MCF 10A (cell line): ENCODE measurements at places on chromosomes 3 and 15.
A peak's percentile ranks its signal among the peaks of the same experiment; 100 is the strongest.

DNA sequence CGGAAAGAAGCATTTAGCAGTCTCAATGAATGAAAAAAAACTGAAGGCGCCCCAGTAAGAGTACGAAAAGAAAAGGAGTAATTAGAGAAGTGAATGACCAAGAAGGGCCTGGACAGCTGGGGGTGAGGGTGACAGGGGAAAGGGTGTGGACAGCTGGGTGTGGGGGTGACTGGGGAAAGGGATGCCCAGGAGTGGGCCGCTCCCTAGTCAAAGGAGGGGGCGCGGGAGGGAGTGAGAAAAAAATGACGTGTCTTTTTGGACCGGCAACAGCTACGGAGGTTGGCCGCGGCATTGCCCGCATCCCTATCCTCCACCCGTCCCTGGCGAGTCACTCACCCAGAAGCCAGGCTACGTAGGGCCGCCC, 274 bp upstream of the ZCWPW2 start:
- peak overlapping the region; percentile 100 for H3K27ac ChIP-seq
- H3K27me3 ChIP-seq, result no peaks in the 10 kb centered on the region
- DNase-seq, result no peak

- H3K4me3 ChIP-seq, result no peak overlapping the region
- no peak for DNase-seq
- H3K36me3 ChIP-seq, result peaks cover 6% of the 10 kb centered on the region
- no peak overlapping the region for H3K27ac ChIP-seq
- no peaks in the 10 kb centered on the region for H3K4me1 ChIP-seq
Measured at GRCh38 chr3:138849222-138849940, 14.7 kb upstream of the PIK3CB start.

DNA sequence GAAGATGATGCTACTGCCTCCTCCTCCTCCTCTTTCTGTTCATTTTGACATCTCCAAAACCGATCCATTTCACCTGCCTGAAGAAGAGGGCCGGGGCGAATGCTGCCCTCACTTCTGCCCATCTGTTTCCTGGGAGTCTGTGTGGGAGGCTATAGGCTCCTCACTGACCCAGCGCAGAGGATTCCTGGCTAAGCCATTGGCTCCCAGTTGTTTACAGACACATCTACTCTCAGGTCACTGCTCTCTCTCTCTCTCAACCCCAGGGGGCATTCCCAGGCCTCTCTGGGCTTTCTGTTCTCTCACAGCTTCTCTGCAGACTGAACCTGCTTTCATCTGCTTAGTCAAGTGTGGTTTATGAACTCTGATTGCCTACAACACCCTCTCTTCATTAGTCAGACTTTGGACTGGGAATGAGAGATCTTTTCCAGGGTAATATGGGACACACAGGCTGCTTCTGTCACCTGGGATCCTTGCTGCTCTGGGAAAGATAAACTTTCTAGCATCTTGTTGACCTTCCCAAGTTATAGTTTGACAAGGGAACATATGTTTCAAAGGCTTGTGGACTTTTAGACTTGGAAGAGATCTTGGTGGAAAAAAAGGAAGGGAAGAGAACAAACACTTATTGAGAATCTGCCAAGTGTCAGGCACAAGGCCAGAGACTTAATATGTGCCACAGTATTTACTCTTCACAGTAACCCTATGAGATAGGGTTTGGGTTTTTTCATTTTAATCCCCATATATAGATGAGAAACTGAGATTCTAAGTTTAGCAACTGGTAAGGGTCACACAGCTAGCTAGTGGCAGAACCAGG, 30.2 kb upstream of the USP3 start:
- peaks cover 5% of the 10 kb centered on the region for H3K36me3 ChIP-seq
- H3K4me1 ChIP-seq, result peaks cover 21% of the 10 kb centered on the region
- DNase-seq, result peak; percentile 43
- H3K4me3 ChIP-seq, result no peak overlapping the region

- H3K4me3 ChIP-seq, result no peak overlapping the region
- H3K4me1 ChIP-seq, result no peaks in the 10 kb centered on the region
- DNase-seq, result no peak
- H3K27ac ChIP-seq, result no peak overlapping the region
- peaks cover 7% of the 10 kb centered on the region for H3K36me3 ChIP-seq
Measured at GRCh38 chr3:147431751-147432150, 22.6 kb downstream of the ZIC1 start.

GRCh38 chr3:133383175-133383574, 16.7 kb upstream of the BFSP2 start:
- H3K4me3 ChIP-seq, result no peak overlapping the region
- H3K36me3 ChIP-seq, result no peaks in the 10 kb centered on the region
- no peak overlapping the region for H3K27ac ChIP-seq
- peaks cover 17% of the 10 kb centered on the region for H3K4me1 ChIP-seq

DNA sequence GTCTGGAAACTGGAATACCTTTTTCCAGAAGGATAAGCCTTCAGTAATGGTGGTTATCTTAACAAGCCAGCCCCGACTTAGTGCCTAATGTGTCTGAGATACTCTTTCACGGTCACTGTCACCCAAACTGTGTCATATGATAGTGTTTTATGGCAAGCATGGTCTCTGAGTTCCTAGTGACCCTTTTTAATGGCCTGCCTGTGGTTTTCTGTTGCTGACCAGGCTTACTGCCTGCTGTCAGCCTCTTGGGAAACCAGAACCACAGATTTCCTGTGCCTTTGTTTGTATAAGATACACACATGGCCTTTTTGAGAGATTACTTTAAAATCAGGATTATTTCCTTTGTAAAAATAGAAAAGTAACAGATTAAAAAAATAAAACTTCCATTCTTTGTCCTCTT, 22.4 kb downstream of the HPS3 start:
- H3K4me1 ChIP-seq, result no peaks in the 10 kb centered on the region
- H3K4me3 ChIP-seq, result no peak overlapping the region
- H3K27ac ChIP-seq, result no peak overlapping the region
- H3K36me3 ChIP-seq, result peaks cover 41% of the 10 kb centered on the region

DNA sequence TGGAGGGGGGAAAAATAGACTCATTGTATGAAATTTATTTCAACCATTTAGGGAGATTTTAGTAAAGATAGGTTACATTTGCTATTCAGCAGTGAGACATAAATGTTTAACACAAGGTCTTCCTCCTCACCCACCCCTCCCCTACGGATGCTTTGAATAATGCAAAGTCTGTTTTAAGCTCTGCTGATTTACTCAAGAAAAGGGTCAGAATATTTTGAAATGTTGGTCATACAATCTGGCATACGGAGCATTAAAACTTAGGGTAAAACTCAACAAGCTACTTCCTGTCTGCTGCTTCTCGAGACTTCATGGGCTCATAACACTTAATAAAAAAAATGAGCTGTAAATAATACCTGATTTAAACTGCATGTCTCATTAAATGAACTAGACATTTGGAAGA, 156.3 kb downstream of the WNT5A start:
- no peaks in the 10 kb centered on the region for H3K36me3 ChIP-seq
- H3K4me3 ChIP-seq, result no peak overlapping the region
- no peak for DNase-seq
- H3K27me3 ChIP-seq, result no peaks in the 10 kb centered on the region

DNA sequence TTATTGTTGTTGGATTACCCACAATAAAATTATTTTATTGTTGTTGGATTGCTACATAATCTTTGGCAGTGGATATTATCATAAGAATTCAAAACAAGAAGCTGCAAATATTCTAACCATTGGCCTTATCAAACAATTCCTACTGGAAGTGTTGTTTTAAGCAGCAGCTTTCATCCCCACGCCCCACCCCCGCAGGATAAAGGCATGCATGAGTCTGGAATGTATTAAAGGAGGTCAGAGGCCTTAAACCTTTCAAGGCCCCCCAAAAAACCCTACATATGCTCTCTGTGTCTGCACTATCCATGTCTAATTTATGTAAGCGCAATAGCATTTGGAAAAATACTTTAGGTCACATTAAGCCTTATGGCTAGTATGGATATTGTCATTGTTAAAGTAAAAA, 23.1 kb downstream of the P3H2 start:
- H3K4me3 ChIP-seq, result no peak overlapping the region
- DNase-seq, result no peak
- peaks cover 3% of the 10 kb centered on the region for H3K36me3 ChIP-seq
- peaks cover 46% of the 10 kb centered on the region for H3K4me1 ChIP-seq
- H3K27me3 ChIP-seq, result no peaks in the 10 kb centered on the region

GRCh38 chr3:139691619-139692018, 13.8 kb upstream of the NMNAT3 start:
- H3K27ac ChIP-seq, result no peak overlapping the region
- peaks cover 13% of the 10 kb centered on the region for H3K27me3 ChIP-seq
- DNase-seq, result no peak
- H3K36me3 ChIP-seq, result no peaks in the 10 kb centered on the region
- no peaks in the 10 kb centered on the region for H3K4me1 ChIP-seq

DNA sequence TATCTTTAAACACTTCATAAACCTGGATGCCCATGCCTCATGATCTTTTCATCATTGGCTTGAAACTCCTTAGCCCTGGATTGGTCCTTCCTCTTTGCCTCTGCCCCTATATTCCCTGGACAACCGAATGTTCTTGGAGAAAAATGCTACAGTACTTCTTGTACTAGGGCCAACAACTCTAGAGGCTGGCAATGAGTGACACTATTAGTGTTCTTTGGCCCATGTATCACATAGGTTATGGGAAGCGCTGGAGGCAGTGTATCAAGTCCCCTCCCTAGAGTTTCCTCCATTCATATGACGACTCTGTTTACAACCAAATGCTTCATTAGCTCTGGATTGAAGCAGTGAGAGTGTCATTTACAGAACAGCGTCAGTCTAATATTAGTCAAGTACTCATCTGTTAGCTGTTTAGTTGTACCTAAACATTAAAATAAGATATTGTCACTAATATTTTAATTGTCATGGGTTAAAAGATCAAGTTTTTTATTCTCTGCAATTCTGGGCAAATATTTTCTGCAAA, 66.4 kb upstream of the MYO5C start:
- no peak overlapping the region for H3K27ac ChIP-seq
- H3K36me3 ChIP-seq, result peaks cover 31% of the 10 kb centered on the region
- no peak overlapping the region for H3K4me3 ChIP-seq
- no peaks in the 10 kb centered on the region for H3K4me1 ChIP-seq

DNA sequence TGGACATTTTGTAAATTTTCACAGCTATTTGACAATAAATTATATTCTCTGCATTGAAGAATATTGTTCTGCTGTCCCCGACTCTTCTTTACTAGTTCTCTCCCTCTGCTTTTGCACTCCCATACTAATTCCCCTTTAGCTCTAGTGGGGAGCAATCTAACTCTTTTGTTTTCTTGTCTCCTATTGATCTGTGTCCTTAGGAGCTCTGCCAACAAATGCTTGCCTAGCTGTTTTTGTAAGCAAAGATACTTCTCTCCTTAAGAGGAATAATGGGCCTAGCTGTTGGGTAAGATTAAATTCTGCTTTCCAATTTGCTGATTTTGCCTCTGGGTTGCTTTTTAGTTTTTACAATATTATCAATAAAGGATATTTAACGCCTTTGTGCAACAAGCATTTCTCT, 17.7 kb downstream of the ADAMTSL3 start:
- H3K4me3 ChIP-seq, result no peak overlapping the region
- H3K36me3 ChIP-seq, result no peaks in the 10 kb centered on the region
- H3K27ac ChIP-seq, result no peak overlapping the region
- no peaks in the 10 kb centered on the region for H3K4me1 ChIP-seq

GRCh38 chr15:35151782-35152181, 66.7 kb upstream of the NANOGP8 start:
- no peak overlapping the region for H3K4me3 ChIP-seq
- H3K4me1 ChIP-seq, result no peaks in the 10 kb centered on the region
- DNase-seq, result no peak
- no peaks in the 10 kb centered on the region for H3K27me3 ChIP-seq
- H3K27ac ChIP-seq, result no peak overlapping the region
